ENCODE measurements at places on chromosomes 12 and 14. TPM values are rescaled to one million over a fixed set of nuclear protein-coding genes. Genes with fewer than 3 reads are reported as not detected.

ACACB gene
- total RNA-seq: 11.1 TPM

- DNase-seq: no peak
Measured at GRCh38 chr14:76351941-76352340, 24.0 kb upstream of the ESRRB start.

HOXC4 gene
- total RNA-seq: 1.5 TPM

RFC5 gene
- total RNA-seq: 78.6 TPM

DNA sequence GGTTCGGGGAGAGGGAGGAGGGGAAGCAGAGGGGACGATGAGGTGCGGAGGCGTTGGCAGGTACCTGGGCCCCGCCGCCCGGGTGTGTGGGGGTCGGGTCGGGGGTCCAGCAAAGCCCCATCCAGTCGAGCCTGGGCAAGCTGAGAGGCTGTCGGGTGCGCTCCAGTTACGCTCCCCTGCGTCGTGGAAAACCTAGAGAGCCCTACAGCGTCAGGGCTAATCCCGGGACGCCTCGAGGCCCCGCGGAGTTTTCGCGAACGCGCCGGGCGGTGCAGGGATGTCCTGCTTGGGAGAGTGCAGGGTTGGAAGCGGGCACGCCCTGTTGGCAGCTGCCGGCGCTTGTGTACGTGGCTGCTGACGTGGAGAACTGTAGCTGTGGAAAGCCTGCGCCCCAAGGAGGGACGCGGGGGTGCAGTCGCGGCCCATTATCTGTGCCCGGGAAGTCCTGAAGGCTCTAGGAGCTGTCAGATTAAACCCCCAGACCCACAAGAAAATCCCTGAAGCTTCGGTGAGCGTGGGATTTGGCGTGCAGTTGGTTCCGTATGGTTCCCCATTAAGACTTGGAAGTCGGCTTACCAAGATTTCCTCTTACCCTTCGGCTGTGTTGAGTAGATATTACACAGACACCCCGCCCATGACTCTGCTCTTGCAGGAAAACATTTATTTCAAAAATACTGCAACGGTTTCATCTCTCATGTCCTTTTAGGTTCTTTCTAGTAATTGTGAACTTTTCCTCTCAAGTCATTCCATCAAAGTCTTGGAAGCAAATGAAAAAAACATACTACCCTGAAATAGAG lies 11.3 kb upstream of the SLC38A2 start:
- peak; percentile 62 for DNase-seq

GRCh38 chr14:90785876-90786450 lies 30.3 kb downstream of the TTC7B start:
- DNase-seq: no peak

- no peak for DNase-seq
Measured at GRCh38 chr14:103491691-103492090, 30.9 kb downstream of the CKB start.

DNA sequence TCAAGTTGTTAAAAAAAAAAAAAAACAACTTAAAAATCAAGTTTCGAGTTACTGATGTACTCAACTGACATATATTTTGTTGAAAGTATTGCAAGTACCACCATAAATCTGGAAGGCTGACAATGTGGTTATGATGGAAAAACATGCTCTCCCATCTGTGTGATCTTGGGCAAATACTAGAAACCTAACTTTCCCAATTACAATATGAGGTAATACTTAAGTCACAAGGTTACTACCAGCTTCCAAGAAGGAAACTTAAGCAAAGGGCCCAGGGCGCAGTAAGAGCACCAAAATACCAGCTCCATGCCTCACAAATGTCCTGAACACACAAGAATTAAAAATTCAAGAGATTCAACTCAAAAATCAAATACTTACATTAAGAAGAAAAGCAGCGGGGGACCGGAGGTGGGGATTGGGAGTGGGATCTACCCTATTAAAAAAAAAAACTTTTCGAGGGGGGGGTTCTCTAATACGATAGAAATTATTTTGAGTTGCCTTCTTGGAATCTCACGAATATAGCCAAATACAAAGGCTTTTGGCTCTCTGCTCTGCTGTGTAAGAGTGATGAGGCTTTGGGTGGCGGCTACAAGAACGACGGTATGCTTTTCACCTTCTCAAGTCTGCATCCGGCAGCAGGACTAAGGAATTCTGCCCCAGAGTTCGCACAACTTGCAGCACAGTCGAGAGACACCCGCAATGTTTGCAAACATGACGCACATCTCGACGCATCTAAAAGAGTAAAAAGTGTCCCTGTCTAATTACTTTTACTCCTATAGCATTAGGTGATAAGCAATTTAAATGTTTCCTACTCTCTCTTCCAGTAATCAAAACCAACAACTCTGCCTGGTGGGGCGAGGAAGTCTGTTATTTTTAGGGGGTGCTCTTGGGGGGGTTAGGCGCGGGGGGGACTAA lies 1.1 kb downstream of the SAV1 start:
- DNase-seq: no peak

DNA sequence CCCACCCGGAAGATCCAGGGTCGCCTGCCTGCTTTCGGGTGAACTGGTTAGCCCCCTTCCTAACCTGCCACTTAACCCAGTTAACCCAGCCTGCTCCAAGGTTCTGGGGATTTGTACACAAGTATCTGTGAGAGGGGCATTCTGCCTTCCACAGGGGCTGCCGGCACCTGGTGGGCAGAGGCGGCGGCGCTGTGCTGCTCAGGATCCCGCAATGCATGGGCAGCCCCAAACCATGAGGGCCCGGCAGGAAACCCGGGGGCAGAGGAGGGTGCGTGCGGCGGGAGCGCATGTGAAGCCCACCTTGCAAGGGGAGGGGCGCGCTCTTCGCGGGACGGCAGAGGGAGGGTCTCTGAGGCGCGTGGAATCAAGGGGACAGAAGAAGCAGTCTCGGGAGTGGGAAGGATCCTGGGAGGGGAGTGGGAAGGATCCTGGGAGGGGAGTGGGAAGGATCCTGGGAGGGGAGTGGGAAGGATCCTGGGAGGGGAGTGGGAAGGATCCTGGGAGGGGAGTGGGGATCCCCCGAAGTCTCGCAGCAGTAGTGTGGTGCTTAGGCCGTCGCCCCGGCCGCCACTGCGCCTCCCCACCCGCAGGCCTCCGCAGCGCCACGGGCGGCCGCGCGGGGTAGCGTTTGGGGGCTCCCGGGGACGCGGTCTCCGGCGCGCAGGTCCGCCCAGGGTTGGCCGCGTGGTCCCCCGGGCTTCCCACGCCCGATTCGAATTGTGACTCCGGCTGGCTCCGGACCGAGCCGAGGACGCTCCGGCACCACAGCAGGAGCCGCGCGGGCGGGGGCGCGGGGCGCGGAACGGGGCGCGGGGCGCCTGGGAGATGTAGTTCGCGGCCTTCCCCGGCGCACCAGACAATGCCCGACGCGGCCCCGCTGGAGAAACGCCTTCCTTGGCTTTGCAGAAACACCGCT lies 4.9 kb upstream of the MTA1 start:
- no peak for DNase-seq

DNA sequence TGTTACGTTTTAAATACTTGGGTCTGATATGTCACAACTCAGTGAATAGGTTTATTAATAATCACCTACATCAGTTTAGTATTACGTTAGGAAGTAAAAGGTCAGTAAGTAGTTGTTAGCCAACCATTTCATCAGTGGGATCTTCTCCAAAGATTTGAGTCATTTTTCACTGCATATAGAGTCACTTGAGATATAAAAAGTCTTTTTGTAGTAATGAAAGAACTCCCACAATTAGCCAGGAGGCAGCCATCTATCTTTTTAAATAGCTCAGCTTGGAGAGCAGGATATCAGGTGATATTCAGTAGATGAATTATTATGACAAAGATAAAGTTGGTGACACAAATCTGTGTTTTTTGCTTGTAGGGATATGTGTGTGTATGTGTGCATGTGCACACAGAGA lies 309.3 kb downstream of the PDZRN4 start:
- no peak for DNase-seq

- no peak for DNase-seq
Measured at GRCh38 chr12:70907412-70907811, 13.1 kb downstream of the PTPRR start.

GRCh38 chr14:104894331-104895206 lies 29.5 kb downstream of the CEP170B start:
- no peak for DNase-seq

DNA sequence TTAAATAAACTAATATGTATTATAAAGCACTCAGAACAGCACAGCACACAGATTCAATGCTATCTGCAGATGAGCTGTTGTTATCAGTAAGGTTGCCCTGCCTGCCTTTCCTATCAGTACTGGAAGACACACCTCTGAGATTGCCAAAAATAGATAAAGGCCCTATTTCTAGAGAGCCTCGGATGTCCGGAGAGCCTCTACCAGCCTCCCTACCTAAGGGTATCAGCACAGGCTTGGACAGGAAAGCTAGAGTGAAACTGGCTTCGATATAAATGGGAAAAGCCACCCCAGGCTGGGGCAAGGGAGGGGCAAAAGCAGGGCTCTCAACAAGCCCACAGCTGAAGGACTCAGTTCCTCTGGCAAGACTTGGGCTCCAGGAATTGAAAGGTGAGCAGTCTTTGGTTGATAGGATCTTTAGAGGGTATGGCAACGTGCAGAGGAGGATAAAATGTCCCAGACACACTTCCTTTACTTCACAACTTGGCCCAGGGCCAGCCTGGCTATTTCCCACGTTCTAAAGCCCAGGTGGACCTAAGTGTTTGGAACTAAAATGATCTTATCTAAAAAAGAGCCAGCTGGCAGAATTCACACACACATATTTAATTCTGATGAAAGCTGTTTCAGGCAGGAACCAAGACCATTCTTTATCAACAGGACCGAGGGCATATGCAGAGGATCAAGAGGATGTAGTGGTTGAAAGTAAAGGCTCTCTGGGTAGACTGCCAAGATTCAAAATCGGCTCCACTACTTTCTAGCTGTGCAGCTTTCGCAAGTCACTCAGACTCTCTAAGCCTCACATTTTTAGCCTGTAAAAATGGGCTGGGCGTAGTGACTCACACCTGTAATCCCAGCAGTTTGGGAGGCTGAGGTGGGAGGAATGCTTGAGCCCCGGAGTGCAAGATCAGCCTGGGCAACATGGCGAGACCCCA lies 37.8 kb upstream of the ITPR2 start:
- peak; percentile 33 for DNase-seq

GRCh38 chr14:103688906-103689902 lies 26.0 kb downstream of the XRCC3 start:
- no peak for DNase-seq

DNA sequence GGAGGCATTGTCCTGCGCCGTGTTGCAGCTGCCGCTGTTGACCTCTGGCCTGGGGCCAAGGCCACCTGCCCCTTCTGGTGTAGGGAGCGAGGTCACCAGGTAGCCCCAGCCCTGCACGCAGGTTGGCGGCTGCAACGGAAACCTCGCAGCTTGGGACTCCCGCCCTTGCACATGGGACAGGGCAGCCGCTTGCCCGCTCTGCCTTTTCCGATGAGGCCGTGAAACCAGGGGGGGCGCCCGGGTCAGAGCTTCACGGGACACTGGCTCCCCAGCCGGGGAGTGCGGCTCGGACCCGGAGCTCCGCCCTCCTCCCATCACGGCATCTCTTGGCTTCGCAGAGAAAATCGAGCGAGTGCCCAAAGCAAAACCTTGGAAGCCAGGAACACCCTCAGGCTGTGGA lies 25.4 kb downstream of the DNAH10 start:
- no peak for DNase-seq

PDZRN4 gene
- total RNA-seq: not detected

GOLGA3 gene
- total RNA-seq: 35.1 TPM

DNA sequence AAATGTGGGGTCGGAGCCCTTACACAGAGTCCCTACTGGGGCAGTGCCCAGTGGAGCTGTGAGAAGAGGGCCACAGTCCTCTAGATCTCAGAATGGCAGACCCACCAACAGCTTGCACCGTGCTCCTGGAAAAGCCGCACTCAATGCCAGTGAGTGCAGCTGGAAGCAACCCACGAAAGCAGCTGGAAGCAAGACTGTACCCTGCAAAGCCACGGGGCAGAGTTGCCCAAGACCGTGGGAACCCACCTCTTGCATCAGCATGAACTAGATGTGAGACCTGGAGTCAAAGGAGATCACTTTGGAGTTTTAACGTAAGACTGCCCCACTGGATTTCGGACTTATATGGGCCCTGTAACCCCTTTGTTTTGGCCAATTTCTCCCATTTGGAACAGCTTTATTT lies 12.3 kb downstream of the GTF2A1 start:
- no peak for DNase-seq

GRCh38 chr14:51862176-51862796 lies 1.9 kb downstream of the GNG2 start:
- DNase-seq: no peak

AKAP3 gene
- total RNA-seq: 4.3 TPM

Data from HCT116 (cell line).